CD14-positive monocyte (primary cell): ENCODE measurements at places on chromosomes 13 and 19.

DNA sequence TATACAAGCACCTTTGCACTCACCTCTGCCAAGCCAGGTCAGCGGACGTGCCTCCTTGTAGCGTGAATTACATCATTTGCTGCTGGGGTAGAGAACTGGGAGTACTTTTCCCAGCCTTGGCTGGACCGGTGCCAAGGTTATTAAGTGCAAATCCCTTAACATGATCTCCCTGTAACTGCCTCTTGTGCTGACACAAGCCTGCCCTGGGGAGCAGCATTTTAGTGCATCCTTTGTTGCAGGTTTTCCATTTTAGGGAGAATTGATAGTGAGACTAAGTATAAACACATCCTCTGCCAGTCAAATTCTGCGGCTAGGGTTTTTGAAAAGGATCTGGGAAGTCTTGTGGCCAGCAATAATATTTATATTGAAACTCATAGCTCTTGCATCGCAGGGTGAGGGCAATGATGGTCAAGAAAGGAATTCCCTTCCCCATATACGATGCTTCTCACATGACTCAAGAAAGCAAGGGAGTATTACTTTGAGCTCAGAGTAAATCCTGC is 32.7 kb upstream of the DCLK1 start:
- DNase-seq: no peak

GRCh38 chr13:110372676-110373075 is 65.6 kb downstream of the COL4A2 start:
- DNase-seq: no peak

DNA sequence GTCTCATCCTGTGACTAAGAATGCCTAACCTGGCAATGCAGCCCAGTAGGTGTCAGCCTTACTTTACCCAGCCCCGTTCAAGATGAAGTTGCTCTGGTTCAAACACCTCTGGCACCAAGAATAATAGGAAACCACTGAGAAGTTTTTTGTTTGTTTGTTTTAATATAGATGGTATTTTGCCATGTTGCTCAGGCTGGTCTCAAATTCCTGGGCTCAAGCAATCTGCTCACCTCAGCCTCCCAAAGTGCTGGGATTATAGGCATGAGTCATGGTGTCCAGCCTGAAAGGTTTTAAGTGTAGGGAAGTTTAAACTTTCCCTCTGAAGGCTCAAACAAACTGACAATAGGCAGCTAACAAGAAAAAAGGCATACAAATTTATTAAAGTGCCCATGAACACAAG is 51.2 kb upstream of the ABCC4 start:
- DNase-seq: no peak

GRCh38 chr19:38360839-38361631 is 13.3 kb upstream of the PSMD8 start:
- no peak for DNase-seq

DNA sequence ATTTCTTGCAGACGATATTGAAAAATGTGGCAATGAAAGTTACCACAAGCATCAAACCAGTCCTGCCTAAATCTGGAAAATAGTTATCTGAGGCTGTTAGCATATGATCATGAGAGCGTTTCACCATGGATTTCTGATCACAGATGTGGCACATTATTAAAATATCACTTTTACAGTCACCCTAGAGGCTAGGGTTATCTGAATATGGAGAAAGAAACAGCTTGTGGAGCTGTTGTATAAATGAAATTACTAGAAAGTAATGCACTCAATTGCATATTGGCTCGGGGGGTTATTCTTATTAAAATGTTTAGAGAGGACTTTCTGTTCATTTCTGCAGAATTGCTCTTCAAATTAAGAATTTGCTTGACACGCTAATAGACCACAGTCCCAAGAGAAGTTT is 35.6 kb downstream of the ALOX5AP start:
- DNase-seq: no peak

DNA sequence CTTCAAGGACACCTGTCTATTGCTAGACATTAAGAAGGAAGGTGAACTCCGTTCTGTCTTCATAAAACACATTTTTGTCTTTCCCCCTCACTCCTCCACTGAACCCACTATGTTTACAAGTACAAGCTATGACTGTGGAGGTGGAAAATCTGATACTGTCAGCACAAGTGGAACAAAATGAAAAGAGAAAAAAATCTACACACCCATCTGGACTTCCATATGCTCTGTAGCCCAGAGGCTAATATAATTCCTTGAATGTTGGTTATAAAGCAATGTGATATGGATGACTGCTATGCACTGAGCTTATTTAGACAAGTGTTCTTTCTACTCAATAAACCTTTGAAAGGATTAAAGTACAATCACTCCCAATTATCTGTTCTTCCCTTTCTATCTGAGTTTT is 713.5 kb downstream of the DIAPH3 start:
- DNase-seq: no peak

GRCh38 chr19:51029718-51030117 is 3.3 kb upstream of the KLK11 start:
- no peak for DNase-seq

- DNase-seq: no peak
These were observed 161.8 kb downstream of the FOXO1 start for GRCh38 chr13:40504641-40505040.

- DNase-seq: no peak
These were observed 681 bp downstream of the ZNF837 start for GRCh38 chr19:58380037-58380661.

DNA sequence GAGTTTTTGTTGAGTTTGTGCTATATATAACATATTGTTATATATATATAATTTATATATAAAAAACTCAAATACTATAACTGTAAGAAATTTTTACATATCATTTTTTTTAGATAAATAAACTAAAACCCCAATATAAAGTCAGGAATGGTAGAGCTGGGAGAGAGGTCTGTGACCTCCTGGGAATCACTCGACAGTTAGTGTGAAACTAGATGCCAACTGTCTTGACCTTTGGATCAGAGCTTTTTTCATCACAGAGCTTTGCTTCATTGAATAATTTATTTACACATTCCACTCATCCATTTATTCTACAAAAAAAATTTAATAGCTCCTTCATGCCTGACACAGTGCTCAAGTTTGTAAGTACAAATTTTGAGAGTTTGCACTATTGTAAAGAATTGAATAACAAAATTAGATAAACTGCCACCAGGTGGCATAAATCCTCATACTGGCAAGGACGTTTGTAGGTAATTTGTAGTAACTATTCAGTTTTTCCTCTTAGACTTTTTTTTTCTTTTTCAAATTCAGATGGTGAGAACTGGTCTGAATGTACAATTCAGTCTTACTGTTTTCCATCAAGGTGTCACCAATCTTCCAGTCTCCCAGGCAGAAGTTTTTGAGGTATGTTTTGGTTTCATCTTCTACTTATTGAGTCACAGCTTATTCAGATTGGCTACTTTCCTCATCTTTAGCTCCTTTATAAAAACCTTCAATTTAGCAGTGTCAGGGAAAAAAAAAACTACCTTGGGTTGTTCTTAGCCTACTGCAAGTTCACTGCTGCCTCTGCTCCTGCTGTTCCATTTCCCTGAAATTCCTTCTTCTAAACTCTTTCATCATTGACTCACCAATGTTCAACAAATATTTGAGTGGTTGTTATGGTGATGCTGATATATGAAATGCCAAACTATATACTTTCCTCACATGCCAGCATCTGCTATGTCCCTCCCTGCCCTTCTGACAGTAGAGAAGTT is 28.7 kb downstream of the LACC1 start:
- no peak for DNase-seq

DNA sequence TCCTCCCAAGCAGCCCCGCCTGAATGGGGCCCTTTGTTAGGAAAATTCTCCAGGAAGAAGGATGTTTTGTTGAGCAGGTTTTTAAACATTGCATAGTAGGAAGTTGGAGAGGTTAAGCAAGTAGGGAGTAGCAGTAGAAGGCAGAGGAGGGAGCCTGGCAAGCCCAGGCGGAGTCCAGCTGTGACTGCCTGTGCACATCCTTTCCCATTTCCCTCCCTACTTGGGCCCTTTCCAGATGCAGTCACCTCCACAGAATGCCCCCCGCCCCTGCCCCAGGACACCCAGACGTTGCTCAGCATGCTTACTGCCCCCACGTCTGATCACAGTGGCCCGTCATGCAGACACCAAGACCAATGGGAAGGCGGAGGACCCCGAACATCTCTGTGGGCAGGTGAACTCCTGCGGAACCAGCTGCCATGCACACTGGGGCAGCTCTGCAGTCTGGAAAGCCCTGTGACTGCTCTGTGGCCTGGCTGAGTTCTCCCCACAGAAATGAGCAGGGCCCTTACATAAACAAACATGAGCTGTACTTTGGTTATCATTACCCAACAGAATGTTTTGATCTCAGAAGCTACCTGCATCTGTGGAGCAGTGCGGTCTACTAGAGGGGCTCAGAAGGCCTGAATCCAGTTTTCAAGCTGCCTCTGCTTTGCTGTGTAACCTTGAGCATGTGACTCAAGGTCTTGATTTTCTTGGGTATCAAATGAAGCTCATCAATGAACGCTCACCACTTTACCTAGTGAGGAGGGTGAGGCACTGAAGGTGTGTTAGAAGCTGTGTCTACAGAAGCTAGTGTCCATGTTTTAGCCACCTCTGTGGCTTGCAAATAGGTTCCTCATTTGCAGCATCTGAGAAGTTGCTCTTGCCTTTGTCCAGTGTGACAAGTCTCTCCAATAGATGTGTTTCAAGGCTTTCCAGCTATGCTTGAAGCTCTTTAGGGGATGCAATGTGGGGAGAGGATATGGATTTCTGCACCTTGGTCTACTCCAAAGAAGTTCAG is 84.2 kb downstream of the TNFRSF19 start:
- no peak for DNase-seq

DNA sequence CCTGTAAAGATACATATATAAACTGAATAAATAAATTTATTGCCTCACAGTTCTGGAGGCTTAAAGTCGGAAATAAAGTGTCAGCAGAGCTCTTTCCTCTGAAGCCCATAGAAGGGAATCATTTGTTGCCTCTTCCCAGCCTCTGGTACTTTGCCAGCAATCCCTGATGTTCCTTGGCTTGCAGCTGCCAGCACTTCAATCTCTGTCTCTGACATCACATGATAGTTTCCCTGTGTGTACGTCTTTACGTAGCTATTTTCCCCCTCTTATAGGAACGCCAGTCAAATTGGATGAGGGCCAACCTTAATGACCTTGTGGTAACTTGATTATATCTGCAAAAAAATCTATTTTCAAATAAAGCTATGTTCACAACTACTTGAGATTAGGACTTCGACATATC is 250.9 kb downstream of the LIG4 start:
- DNase-seq: no peak

- no peak for DNase-seq
These were observed 4.9 kb upstream of the TEX26 start for GRCh38 chr13:30927595-30927994.

DNA sequence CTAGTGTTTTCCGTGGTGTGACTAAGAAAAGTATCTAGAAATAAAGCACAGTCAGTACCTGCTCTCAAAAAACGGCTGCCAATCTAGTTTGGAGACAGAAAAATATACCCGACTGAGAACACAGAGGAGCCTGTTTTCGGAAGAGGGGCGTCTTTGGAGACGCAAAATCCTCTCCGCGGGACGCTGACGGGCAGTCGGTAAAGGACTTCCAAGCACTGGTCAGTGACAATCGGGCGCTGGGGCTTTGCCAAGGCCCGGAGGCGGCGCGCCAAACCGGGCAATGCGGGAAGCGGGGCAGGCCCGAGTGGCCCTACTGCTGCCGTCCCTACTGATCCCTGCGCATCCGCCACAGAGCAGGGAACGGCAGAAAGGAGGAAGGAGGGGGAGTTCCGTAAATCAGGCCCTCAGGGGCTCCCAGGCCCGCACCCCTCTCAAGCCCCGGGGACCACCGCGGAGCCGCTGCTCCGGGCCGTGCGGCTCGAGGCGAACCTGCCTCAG is 588 bp upstream of the DPY19L3 start:
- no peak for DNase-seq

DNA sequence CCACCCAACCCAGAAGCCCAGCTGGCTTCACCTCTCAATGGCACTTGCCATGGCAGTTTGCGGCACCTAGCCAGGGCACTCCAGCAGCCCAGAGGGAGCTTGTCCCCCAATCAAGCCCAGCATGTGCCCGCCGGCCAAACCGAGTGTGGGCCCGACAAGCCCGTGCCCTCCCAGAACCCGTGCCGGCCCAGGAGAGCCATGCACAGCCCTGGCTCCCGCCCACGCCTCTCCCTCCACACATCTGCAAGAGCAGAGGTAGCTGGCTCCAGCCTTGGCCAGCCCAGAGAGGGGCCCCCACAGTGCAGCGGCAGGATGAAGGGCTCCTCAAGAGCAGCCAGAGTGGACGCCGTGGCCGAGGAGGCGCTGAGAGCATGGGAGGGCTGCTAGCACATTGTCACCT is 2278.0 kb upstream of the PCDH20 start:
- DNase-seq: no peak

DNA sequence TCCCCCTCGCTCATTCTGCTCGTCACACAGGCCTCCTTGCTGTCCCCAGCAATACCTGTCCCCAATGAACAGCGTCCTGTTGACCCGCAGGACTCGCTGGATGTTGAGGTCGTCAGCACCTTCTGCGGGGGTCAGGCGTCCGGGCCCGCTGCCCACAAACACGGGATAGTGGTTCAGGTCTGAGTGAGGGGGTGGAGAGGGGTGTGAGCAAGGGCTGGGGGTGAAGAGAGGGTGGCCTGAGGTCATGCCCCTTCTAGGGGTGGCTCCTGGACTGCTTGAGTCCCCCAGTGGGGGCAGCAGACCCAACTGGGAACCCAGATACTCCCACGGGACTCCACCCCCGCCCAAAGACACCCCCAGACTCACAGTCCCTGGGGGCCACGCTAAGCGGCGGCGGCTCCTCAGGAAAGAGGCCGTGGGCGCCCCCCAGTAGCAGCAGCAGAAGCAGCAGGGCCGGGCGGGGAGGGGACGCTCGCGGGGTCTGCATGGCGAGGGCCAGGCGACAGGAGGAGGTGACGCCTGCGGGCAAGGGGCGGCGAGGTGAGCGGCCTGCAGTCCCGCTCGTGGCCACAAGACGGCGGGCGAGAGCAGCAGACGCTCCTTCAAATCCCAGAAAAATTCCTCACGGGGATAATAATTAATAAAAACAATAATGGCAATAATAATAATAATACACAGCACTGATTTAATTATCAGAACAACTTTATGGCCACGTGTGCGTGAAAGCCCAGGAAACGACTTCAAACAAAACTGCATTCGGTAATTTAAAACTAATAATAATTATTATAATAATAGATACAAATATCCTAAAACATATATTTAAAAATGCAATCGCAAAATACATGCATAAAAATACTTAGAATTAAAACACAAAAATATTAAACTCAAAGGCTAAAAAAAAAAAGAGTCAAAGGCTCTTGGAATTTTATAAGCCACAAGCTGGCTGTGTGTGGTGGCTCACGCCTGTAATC is 1.2 kb downstream of the SEMA6B start:
- DNase-seq: peak; percentile 58

- DNase-seq: no peak
These were observed 854.3 kb downstream of the UQCRFS1 start for GRCh38 chr19:28358633-28359032.

DNA sequence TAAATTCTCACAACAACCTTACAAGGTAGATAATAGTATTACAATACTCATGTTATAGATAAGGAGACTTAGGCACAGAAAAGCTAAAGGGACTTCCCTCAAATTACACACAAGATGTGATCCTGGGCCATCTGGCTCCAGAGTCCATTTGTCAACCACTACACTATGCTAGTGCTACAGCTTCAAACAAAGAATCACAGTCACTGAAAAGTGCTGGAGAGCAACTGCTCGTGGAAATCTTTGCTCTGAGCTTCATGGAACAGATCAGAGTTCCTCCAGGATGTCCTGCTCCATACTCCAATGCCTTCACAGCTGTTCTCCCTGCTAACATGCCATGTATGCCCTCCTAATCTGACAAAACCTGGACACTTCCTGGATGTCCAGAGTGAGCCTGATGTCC is 271.2 kb downstream of the ENOX1 start:
- DNase-seq: no peak

GRCh38 chr13:24220086-24220703 is 59.7 kb downstream of the SPATA13 start:
- peak; percentile 71 for DNase-seq
